ENCODE measurements at places on chromosomes 7 and 10.
A peak's percentile ranks its signal among the peaks of the same experiment; 100 is the strongest.

DNA sequence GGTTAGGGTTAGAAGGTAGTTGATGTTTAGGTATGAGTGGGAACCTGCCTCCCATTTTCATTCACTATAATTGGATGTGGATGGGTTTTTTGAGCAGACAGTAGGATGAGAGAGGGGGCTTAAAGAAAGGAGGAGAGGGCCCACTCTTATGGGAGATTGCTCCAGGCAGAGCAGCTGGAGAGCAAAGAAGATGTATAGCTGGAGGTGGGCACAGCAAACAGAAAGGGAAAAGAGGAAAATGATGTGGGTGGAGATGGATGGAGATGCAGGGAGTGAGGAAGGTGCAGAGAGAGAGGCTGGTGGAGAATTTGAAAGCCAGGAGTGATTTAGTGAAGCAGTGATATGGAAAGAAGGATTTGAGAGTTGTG lies 29.9 kb downstream of the LSMEM1 start:
- no peak for DNase-seq

DNA sequence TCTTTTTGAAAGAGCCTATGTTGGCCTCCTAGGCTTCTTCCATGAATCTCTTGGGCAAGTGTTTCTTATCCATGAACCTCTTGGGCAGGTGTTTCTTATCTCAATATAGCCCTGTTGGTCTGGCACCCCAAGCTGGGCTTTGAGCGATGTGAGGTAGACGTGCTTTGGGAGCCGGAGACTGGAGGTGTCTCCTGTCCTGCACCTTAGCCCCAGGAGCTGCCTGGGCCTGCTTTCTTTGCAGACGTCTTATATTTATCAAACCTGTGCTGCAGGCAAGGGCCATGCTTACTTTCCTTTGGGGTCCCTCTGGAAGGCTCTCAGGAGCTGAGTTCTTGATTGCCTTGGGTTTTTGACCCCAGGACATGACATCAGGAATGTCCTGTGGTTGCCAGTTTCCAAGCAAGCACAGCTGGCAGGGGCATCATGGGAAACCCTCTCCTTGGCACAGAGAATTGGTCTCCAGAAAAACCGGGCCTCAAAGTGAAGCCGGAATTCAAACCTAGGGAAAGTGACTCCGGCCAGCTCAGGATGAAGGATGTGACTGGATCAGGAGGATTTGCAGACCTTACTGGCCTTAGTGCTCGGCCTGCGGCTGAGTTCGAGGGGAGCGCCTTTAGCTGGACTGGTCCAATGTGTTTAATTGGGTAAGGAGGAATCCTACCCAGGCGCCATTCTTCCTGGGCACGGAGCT lies 2.8 kb downstream of the JAKMIP3 start:
- DNase-seq: no peak

- DNase-seq: no peak
Measured at GRCh38 chr7:80135309-80136104, 876 bp downstream of the GNAI1 start.

DNA sequence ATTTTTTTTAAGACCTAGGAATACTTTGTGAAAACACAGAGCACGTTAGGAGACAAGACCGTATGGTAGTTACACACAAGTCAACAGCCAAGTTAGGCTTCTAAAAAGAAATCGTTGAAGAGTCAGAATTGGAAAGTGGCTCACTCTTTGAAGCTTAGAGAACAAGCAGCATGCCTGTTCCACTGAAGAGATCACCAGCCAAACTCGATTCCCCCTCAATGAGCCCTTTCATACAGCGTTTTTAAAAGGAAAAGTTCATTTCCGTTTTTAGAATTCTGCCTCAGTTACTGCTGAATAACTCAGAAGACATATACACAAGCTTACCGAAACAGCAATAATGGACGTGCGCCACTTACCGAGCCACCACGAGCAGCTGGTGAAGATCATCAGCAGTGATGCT lies 41.0 kb downstream of the MCMBP start:
- no peak for DNase-seq

- DNase-seq: no peak
Measured at GRCh38 chr10:49841615-49842332, 79.7 kb upstream of the OGDHL start.

GRCh38 chr7:111089822-111090426 lies 1.0 kb upstream of the LRRN3 start:
- no peak for DNase-seq

DNA sequence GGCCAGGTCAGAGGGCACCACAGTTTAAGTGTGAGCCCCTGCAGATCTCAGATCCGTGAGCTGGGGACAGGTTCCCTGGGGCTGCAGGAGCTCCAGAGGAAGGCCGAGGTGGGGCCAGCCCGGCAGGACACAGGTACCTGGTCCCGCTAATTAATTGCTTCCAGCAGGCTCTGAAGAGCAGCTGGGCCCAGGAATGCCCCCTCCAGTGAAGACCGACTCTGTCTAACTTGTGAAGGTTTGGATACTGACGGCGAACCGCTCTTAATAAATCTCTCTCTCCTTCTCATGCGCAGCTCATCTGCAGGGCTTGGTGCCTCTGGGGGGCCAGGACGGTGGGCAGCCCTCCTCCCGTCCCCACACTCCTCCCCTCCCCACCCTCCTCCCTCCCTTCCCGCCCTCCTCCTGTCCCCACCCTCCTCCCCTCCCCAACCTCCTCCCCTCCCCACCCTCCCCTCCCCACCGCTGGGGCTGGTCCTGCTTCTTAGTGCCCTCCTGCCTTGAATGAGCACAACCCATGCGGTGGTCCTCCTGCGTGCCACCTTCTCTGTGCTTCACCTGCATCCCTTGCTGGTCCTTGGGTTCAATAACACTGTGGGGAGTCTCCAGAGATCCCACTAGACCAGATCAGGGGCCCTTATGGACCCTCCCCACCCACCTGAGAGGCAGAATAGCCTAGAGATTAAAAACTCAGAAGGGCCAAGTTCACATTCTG lies 38.3 kb downstream of the PDGFA start:
- DNase-seq: no peak

GRCh38 chr10:126235091-126235978 lies 152.9 kb downstream of the ADAM12 start:
- no peak for DNase-seq

DNA sequence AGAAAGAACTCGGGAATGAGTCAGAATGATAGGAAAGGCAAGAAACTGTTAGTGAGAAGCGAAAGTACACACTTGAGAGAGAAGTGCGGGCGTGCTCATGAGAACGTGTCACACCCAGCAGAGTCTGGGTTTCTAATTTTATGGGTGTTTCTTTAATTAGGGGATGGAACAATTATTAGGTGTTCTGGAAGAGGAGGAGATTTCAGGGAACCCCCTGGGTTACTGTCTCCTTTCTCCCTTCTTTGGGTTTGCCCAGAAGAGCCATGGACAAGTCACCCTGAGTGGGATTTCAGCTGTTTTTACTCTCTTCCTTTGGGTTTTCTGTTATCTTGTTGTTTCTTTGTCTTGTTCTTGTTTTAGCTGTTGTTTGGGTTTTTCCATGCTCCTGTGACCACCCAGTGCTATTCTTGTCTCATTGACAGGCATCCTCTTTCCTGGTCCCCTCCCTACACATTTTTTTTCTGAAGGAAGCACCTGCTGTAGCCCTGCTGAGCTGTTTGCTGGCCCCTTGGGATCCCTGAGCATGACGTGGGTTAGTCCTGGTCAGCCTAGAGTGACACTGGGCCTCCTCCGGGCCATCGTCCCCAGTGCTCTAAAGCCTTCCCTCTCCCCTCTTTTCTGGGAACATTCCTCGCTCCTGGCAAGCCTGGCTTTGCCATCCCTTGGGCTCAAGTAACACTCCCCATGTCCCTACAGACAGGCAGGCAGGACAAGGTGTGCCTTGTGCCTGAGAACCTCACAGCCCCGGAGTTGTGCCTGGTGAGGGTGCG lies 3.5 kb downstream of the SH2D4B start:
- no peak for DNase-seq

GRCh38 chr10:77919713-77920108 lies 6.8 kb downstream of the DLG5 start:
- DNase-seq: no peak

DNA sequence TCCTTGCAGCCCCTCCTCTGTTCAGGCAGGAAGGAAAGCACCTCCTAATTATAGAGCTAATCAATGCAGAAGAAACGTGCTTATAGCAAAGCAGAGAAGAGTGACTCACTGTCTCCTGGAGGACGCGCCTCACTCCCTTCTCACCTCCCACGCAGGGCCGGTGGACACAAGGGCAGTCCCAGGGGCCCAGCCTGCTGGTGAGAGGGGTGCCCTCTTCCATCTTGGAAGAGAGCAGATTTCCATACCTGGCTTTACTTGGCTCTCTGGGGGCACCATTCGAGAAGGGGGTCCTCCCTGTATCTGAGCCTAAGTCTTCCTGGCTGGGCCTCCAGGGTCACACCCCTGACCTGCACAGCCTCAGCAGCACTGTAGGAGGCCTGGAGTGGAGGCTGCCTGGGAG lies 55.8 kb downstream of the RASGEF1A start:
- DNase-seq: no peak

DNA sequence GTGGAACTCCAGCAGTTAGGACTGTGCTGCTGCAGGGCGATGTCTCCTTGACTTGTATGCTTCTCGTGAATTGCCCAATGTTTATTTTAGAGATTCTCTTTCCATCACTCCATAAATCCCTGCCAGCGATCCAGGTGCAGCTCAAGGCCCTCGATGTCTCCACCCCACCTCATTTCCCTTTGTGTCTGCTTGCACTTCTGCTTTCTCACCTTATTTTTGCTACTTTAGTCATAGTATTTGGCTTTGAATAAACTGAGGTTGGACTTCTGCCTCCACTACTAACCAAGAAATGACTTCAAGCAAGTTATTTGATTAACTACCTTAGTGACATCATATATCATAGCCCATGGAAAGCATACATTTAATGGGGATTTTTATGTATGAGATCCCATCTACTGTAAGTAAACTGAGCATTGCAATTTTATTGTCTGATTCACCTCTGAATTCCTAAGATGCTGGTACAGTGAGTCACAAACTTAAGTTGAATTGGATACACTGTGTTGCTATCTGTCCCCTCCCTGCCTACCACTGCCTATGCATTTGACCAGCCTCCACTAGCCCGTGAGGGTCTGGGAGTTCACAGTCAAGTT lies 255.8 kb downstream of the ABCA13 start:
- DNase-seq: peak; percentile 3

- DNase-seq: no peak
Measured at GRCh38 chr7:82629583-82629982, 186.0 kb upstream of the CACNA2D1 start.

DNA sequence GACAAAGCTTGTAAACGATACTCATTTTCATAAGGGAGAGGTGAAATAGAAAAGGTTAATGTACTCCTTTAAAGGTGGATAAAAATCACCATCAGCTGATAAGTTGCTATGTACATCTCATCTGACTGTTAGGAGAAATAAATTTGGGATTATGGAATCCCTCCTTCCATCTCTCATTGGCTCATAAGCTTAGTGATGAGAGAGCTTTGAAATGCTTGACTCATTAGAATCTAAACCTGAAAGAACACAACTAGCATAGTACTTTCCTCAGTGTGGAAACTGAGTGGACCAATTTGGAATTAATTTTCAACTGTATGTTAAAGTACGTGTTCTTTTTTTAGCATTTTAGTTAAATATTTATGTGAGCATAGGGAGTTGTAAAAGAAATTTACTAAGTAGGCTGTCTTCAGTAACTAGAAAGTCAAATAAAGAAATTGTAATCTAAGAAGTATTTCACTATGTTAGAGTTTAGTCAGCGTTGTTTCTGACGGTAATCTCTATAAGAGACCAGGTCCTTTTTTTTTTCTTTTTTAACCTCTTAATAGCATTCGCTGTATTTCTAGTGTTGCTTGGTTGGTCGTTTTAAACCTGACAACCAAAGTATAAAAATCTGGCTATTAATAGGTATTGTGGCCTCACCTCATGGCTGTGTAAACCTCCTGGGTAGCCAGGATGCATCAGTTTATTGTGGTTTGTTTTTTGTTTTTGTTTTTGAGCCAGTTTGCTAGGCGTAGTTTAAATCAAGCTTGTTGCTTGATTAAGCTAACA lies 34.4 kb downstream of the FHIP2A start:
- no peak for DNase-seq

GRCh38 chr10:22986771-22987542 lies 59.1 kb downstream of the ARMC3 start:
- DNase-seq: no peak

GRCh38 chr10:23442936-23443335 lies 4.1 kb downstream of the OTUD1 start:
- no peak for DNase-seq

- no peak for DNase-seq
Measured at GRCh38 chr10:115903845-115904244, 369.2 kb downstream of the GFRA1 start.

DNA sequence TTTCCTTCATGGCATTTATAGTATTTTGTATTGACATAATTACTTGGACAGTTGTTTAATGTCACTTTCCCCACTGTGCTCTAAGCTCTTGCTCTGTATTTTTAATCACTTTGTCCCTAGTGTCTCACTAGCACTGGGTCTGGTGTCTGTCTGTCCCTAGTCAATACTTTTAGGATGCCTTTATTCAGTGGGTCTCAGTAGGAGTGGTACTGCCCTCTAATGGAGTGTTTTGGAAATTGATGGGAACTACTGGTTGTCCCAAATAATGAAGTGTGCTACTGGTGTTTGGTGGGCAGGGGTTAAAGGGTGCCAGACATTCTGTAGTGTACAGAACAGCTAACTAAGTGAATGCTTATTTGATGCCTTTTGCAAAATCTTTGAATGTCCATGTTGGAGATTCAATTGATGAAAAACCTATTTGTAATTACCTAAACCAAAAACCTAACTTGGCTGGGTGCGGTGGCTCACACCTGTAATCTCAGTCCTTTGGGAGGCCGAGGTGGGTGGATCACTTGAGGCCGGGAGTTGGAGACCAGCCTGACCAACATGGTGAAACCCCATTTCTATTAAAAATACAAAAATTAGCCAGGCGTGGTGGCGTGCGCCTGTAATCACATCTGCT lies 33.3 kb downstream of the CDK14 start:
- DNase-seq: peak; percentile 28

DNA sequence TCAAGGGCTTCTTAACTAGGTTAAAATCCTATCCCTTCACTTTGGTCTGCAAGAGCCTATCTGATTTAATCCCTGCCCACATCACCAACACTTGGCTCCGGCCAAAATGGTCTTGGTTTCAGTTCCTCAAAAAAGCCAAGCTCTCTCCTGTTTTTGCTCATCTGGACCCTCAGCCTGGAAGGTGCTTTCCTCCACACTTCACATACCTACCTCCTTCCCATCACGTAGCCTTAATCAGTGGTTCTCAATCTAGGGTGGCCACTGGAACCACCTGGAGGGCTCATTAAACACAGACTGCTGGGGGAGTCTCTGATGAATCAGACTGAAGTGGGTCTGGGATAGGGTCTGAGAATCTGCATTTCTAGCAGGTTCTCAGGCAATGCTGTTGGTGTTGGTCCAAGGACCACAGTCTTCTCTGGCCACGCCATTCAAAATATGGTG lies 227.0 kb upstream of the AOAH start:
- DNase-seq: no peak

Data from GM04504 (cell line).